ENCODE measurements at places on chromosomes 3 and 15.

DNA sequence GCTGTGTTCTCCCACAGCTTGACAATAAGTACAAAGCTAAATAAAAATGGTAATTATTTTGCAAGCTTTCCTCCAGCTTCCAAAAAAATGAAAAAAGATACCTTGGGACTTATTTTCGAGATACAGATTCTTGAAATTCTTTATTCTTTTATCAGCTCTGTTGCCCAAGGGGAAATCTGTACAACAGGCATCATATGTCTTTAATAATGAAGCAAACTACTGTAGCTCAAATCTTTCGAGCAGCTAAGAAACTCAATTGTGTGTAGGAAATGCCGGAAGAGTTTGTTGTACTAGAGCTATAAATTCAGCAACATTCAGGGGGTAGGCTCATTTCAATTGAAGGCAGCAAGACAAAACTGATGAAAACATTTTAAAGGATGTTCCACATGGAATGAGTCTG lies 297.7 kb downstream of the GBE1 start:
- DNase-seq: no peak

GRCh38 chr3:111194048-111194447 lies 122.4 kb downstream of the NECTIN3 start:
- no peak for DNase-seq

DNA sequence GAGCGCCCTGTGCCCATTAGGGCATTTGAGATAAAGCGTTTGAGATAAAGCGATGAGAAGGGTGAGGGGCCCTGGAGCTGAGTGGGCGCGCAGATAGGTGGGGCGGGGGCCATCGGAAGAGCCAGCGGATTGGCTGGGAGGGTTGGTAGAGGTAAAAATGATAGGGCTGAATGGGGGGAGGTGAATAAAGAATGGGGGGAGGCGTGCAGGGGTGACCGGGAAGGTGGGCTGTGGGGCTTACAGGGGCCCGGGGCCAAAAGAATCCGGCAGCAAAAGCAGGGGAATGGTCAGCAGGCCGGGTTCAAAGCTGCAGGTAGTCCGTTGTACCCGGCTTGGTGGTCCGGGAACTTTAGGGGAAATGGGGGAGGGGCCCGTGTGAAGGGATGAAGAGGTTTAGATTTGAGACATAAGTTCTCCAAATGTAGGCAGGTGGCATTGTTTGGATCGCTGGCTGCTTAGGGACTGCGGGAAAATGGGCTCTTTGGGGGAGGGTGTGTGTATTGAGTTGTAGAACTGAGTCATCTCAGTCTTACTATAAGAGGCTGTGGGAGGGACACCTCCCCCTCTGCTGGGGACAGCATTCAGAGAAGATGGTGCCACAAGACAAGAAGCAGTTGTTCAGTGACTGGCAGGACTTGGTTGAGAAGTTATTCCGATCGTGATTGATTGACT lies 610 bp downstream of the ARID3B start:
- peak; percentile 31 for DNase-seq

- no peak for DNase-seq
These were observed 1354.1 kb upstream of the EPHA6 start for GRCh38 chr3:95460274-95460673.

DNA sequence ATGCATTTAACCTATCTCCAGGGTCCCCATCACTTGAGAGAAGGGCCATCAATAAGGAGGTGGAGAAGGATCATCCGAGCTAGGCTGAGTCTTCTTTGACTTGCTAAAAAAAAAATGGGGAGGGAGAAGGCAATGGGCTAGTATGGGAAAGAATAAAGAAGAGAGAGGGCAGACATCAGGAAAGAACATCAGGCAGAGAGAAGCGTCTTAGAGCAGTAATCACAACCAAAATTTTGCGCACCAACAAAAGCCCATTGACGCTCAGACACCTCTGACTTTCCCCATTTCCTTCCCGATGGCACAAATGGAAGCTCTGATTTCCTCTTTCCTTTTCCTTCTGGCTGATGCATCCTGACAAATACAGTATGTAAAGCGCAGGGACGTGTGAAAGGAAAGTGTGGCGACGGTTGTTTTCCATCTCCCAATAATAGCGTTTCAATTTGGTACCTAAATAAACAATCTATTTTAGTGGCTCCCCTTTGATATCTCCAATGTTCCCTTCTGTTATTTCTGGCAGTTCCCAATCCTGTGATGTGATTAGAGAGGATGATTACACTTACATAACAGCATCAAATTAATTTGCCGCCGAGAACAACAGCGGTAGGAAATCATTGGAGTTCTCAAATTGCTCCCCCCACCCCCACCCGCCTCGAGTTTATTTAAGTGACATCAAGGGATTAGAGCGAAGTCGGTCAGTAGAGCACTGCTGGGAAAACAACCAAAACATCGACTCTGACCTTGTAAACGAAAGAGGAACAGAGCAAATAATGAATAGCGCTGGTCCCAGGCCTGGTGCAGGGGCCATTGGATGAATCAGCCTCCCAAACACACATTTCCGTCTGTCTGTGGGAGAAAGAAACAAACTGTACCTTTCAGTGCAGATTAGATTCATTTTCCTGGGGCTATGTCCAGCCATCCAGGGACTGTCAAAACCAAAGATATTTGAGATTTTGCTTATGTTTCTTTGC lies 273.3 kb upstream of the ICE2 start:
- no peak for DNase-seq

DNA sequence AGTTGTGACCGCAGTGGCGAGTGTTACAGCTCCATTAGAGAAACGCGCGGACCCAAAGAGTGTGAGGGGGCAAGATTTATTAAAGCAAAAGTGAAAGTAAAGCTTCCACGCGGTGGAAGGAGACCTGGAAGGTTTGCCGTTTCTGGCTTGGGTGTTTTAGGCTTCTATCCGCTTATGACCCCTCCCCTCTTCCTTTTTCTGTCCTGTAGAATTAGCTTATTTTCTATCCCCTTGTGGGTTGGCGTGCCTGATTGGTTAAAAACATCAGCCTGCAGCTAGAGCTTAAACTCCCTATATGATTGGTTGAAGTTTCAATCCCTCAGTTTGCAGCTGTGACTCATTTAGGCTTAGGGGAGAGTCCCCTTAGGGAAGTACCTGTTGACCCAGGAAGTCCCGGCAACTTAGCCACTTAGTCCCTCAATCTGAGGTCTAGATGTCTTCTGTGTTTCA lies 39.6 kb downstream of the C3orf38 start:
- no peak for DNase-seq

DNA sequence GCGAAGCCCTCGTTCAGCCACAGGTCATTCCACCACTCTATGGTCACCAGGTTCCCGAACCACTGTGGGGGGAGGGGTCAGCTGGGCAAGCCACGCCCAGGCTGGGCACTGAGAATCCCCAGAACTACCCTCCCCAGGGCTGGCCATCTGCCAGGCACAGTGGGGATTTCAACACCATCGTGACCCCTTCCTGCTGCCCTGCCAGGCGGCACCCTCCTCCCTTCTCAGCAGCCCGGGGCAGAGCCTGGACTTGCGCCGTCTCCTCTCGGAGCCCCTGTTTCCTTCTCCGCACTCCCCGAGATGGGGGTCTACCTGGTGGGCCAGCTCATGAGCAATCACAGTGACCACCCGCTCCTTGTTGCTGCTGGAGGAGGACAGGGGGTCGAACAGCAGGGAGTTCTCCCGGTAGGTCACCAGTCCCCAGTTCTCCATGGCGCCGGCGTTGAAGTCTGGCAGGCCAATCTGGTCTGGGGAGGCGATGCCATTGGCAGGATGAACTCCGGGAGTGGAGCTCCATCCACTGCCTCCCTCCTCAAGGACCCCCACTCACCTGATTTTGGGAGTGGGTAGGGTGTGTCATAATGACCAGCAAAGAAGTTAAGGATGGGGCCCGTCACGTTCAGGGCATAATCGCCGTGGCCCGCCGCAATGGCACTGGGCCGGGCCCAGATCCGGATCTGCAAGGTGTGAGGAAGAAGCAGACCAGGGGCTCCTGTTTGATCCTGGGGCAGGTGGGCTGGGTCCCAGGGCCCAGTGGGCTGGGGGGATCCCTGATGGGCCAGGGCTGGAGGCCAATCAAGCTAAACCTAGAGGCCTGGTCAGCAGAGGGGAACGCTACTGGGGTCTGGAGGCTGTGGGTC lies 10.5 kb downstream of the ANPEP start:
- DNase-seq: no peak

DNA sequence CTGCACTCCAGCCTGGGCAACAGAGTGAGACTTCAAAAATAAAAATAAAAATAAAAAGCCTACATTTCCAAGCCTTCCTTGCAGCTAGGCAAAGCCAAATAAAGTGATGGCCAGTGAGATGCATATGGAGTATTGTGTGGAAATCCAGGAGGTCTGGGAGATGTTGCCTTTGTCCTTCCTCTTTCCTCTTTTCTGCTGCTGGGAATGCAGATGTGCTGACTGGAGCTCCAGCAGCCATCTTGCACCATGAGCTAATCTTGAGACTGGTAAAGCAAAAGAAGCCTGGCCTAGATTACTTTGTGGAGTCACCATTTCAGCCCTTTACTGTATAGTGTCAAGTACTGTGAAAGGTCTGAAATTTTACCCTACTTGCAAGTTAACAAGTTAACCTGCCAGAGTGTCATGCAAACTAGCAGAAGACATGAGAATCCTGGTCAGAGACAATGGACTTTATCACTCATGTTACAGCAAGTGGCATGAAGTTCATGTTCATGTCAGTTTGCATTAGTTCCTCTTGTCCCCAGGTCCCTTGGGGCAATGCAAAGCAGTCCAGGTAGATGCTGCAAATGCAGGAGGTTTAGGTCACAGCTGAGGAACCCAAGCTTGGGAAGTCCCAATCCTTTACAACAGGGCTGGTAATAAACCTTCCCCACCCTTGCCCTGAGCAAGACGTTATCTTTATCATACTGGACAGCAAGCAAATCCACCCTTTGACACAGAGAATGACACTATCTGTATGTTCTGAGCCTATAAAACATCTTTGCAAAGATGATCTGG lies 103.1 kb downstream of the TLE3 start:
- no peak for DNase-seq

GRCh38 chr3:124856677-124857076 lies 30.5 kb downstream of the ITGB5 start:
- DNase-seq: no peak

GRCh38 chr3:45927881-45928280 lies 15.4 kb upstream of the CXCR6 start:
- no peak for DNase-seq

GRCh38 chr15:91478717-91479191 lies 374.8 kb upstream of the SLCO3A1 start:
- no peak for DNase-seq

- peak; percentile 22 for DNase-seq
These were observed 611 bp downstream of the PIAS1 start for GRCh38 chr15:68054628-68055223.

DNA sequence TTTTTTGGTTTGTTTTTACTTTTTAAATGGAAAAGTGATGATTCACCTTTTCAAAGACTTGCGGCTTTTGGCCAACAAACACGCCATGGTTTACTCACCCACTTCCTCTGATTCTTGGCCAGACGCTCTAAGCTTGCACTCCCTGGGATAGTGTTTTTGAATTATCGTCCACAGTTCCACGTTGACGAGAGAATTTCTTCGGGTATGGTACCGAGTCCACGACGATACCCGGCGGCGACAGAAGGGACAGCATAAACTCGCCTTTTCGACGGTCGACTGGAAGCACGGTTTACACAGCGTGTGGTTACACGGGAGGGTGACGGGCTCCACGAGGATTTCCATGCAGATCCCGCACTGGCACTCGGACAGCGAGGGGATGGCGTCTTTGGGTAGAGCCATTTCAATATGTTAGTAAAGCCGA lies 783 bp downstream of the RNF168 start:
- peak; percentile 7 for DNase-seq

- no peak for DNase-seq
These were observed 2.5 kb downstream of the CCDC80 start for GRCh38 chr3:112638327-112639020.

DNA sequence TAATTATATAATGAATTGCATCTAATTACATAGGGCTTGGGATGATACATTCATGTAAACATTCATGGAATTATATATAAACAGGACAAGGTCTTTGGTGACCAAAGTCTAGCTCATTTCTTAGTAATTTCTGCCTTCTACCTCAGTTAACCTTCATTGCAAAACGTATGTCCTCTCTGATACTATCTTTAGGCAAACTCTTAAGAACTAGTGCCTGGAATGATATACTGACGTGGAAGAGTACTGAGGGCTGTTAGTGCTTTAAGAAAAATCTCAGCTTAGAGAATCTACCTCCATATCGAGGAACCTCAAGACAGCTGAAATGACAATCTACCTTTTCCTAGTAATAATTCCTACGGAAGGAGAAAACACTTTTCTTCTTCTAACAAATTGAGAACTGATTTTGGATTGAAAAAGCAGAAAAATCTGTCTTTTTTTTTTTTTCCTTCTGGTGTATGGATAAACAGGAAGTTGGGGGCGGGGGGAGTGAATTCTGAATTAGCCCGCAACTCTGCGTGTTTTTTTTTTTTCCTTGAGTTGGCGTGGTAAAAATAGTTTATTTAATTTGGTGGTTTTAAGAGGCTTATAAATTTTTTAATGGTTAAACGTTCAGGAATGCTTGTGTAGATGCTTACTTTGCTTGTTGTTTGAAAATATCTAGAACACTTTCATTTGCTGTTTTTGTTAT lies 43.2 kb downstream of the RARB start:
- no peak for DNase-seq
